ENCODE measurements at places on chromosomes 3 and 15.

DNA sequence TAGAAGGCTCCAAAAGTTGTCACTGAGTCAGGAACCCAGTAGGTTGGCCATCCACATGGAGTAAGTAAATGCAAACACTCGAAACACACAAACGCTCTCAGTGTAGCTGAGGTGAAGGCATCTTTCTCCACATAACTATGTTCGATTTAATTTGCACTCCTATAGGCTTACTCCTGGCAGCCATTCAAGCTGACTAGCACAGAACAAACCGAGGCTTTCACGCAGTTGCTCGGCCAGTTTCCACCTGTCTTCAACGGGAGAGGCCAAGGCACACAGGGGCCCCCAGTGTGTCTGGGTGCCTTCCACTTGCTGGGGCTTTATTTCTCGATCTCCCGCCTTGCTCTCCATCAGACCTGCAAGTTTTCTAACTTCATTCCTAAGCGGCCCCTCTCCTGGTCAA lies 18.9 kb downstream of the RGMA start:
- DNase-seq, result no peak

- no peak for DNase-seq
These were observed 28.3 kb downstream of the PDCD6IP start for GRCh38 chr3:33826688-33827087.

- DNase-seq, result peak; percentile 88
These were observed 5.0 kb downstream of the ARID3B start for GRCh38 chr15:74545776-74546656.

- no peak for DNase-seq
These were observed 61.5 kb downstream of the PRICKLE2 start for GRCh38 chr3:64163755-64164148.

DNA sequence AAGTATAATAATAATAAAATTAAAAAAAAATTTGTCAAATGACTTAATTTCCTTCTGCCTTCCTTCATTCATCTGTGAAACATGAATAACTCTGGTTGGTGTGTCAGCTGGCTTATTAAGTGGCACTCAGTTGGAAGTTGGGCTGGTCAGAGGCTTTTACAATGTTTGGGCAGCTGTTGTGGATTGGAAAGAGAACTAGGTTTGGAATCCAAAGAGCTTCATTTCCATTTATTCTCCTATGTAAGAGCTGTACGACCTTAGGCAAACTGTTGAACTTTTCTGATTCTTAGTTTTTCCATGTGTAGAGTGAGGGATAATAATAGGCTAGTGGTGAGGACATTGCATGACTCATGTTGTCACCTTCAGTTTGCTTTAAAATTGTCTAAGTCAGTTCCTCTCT lies 606.7 kb downstream of the PDCD6IP start:
- DNase-seq, result no peak

DNA sequence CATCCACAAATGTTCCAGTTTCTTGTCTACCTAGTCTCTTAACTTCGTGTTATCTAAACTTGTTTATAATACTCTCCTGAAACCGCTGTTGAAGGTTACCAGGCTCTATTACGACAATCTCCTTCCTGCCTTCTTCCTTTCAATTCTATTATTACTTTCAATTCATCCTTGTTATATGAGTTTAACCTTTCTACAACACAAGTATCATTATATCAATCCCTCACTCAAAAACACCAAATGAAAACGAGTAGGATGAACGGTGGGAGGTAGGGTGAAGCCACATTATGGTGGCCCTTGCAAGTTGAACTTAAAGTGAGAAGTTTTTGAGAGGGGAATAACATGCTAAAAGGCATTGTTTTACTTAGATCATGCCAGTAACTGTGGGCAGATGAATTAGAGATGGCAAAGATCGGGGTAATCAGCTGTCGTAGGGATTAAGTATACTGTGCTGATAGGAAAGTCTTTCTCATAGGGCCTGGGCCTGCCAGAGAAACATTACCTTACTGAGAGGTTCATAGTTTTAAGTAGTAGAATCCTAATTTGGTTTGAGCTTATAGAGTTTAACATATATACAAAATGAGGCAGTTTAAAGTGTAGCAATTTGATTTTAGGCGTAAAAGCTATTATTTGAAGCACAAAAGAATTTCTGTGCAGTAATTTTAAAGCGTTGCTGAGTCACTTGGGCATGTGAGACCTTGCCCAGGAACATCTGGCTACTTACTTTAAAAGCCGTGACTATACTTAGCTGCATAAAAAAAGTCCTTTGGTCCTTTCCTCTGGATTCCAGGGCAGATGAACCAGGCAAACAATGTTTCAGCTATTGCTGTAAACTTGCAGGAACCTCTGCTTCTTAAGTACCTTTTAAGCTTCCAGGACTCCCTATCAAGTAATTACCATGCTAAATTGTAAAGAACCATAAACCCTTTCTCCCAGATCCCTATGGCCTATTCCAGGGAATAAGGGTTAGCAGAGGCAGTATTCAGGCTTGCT lies 3.3 kb upstream of the CEP97 start:
- DNase-seq, result peak; percentile 56
